Spleen (tissue), 13 donors: ENCODE measurements at places on chromosomes 12 and 14. TPM values are rescaled to one million over a fixed set of nuclear protein-coding genes. Genes with fewer than 3 reads are reported as not detected.

DNA sequence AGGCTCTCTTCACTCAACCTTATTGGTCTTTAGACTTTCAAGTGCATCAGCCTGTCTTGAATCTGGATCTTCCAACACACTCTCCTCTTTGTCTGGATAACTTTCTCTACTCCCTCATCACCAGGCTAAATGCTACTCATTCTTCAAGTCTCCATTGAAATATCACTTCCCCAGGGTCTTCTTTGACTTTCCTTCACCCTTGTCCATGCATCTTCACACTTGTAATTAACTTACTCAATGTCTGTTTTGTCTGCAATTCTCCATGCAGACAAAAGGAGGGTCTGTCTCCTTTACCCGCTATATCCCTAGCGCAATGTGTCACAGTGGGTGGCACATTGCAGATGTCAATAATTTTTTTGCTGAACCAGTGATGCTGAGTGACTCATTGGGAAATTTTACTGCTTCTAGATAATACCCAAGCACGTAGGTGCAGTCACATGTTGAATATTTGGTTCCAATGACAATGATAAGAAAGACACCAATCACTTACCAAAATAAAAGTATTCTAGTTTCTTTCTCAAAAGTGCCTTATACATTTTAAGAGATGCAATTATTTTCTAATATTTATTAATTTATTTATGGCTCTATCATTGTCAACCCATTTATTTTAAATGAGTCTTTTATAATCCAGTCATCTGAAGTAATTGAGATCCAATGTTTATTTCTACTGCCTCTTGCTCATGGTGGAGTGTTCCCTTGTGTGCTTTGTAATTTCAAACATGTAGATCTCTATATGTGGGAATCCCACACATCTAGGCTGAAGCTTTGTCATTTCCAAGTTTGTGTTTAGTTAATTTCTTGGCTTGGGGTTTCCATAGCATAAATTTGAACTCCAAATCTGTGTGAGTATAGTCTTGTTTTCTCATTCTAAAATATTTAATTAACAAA, 21.7 kb upstream of the RFC5 start:
- DNase-seq = no peak

GRCh38 chr12:105750096-105750495, 388.7 kb downstream of the NUAK1 start:
- no peak for DNase-seq

DNA sequence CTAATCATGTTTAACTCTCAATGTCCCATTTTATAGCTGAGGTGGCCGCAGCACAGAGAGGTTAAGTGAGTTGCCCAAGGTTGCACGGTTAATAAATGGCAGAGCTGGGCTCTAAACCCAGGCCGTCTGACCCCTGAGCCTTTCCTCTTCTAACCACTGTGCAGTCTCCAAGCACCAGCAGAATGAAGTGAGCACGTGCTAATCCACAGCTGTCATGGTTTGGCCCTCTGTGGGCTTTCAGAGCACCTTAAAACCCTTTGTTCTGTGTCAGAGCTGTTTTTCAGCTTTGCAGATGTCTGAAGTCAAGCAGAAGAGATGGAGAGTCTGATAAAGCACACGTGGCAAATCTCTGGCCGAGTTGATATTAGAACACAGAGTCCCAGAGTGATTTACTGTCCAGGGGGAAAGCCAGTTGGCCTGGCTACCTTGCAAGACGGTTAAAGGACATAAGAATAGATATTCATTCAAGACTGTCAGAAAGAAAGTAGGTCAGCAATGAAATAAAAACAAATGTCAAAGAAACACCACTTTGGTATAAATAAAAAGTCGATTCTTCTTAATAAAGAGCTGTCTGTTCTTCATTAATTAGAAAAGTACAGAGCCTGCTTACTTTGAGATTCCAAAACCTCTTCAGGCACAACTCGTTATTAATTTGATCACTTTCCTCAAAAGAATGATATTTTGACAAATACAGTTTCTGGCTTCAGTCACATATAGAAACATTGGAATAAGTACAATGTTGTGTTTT, 107.3 kb downstream of the CRADD start:
- no peak for DNase-seq

DNA sequence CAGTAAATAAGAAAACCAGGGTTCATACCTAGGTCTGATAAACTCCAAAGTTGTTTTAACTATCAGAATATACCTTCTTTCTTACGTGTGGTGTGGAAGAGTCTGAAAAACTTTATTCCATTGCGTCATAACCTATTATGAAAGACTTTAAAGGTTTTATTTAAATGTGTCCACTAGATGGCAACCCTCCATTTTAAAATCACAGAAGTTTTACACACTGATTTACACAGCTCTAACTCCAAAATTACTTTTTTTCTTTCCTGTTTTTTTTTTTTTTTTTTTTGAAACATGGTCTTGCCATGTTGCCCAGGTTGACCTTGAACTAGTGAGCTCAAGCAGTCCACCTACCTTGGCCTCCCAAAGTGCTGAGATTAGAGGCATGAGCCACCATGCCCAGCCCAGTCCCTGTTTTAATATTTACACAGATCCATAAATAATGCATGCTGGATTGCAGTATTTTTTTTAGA, 17.3 kb upstream of the TMPRSS12 start:
- no peak for DNase-seq

The CIDEB gene
- 31.4 TPM for polyA plus RNA-seq

DNA sequence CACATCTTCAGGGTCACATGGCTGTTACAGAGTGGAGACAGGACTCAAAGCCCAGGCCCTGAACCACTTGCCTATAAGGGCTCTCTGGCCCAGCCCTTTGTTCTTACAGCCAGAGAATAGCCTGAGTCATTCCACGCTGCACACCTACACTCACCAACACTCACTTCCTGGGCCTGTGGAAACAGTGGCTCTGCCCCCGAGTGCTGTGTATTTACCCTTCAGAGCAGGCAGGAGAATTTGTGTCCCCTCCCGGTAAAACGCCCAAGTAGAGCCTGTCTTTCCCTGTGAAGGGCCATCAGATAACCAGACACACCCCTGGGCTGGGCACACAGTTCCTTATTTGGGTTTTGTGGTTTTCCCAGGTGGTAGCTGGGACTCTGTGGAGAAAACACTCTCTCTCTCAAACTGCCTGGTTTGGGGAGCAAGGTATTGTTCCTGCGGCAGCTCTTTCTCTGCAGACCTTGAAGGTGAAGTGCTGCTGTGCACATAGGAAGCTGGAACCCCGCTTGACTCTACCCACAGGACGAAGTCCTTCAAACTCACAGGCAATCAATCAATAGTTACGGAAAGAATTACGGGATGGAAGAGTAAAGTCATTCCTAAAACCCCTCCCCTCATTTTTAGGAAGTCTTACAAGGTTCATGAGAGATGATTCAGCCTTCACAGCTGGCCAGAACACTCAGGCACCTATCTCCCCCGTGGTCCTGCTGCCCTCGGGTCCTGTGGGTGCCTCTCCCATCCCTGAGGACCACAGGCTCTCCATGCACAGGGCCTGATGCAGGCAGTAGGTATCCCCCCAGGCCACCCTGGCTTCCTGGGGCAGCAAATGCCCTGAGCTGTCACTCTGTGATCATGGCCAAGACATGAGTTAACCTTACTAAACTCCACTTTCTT, 20.3 kb downstream of the FIGNL2 start:
- no peak for DNase-seq

GRCh38 chr12:77401064-77401769, 335.8 kb upstream of the E2F7 start:
- no peak for DNase-seq

- no peak for DNase-seq
These were observed 668 bp downstream of the TMEM260 start for GRCh38 chr14:56580221-56580711.

DNA sequence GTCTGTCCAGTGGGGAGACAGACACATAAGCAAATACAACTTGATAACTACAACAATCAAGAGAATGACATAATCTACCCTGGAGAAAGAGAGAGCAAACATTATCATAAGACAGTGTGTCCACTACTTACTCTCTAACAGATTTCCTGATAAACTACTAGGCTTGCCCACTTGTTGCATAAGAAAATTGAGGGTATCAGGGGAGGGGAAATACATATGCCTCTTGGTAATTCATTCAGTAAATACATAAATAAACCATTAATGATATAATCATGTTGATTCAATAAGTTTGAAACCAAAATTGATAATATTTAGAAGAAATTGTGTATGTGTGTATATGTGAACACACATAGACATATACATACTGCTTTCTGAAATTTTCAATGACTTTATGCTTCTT, 76.6 kb downstream of the ERGIC2 start:
- DNase-seq = no peak

- DNase-seq = peak; percentile 87
These were observed 2.6 kb downstream of the ITPK1 start for GRCh38 chr14:93112891-93113677.

- peak; percentile 69 for DNase-seq
These were observed 55.3 kb downstream of the ISCA2 start for GRCh38 chr14:74548881-74549280.

The BHLHE41 gene
- 19.5 TPM for polyA plus RNA-seq

- no peak for DNase-seq
These were observed 339.1 kb downstream of the TMEM132D start for GRCh38 chr12:129564768-129565167.

The TMEM229B gene
- polyA plus RNA-seq = 10.0 TPM

GRCh38 chr14:88233915-88234314, 89.2 kb downstream of the KCNK10 start:
- DNase-seq = no peak

DNA sequence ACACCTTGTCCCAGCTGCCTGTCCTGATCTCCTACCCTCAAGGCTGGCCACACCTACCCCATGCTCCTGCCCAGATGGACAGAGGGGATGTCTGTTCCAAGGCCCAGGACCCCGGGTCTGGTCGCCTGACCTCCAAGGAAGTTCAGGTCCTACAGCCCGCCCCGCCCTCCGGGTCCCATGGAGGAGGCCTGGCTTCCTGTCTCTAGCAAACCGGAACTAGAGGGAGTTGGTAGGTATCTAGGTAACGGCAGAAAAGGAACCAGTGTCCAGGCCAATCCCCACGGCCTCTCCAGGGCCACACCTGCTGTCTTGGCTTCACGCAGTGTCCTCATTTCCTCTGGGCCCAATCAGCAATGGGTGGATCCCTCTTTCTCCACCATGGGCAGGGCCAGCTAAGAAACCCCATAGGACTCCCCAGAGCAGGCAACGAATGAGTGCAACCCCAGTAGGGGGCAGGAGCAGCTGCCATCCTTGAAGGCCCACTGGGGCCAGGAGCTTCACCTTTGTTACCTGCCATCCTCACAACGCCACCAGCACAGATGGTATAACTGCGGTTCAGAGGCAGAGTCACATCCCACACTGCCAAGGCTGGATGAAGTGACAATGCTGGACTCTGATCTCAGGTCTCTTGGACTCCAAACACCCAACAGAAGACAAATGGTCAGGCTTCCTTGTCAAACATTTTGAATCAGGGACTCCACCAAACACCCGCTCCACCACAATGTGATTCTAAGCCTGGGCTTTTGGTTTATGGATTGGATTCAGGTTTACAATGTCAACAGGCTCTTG, 25.1 kb upstream of the RPLP0 start:
- peak; percentile 90 for DNase-seq

- no peak for DNase-seq
These were observed 36.5 kb upstream of the OVCH1 start for GRCh38 chr12:29533815-29534489.
